ENCODE measurements at places on chromosomes 13 and 19.

- no peak for DNase-seq
Observed at GRCh38 chr19:55319785-55320184, 5.4 kb downstream of the TMEM150B start.

DNA sequence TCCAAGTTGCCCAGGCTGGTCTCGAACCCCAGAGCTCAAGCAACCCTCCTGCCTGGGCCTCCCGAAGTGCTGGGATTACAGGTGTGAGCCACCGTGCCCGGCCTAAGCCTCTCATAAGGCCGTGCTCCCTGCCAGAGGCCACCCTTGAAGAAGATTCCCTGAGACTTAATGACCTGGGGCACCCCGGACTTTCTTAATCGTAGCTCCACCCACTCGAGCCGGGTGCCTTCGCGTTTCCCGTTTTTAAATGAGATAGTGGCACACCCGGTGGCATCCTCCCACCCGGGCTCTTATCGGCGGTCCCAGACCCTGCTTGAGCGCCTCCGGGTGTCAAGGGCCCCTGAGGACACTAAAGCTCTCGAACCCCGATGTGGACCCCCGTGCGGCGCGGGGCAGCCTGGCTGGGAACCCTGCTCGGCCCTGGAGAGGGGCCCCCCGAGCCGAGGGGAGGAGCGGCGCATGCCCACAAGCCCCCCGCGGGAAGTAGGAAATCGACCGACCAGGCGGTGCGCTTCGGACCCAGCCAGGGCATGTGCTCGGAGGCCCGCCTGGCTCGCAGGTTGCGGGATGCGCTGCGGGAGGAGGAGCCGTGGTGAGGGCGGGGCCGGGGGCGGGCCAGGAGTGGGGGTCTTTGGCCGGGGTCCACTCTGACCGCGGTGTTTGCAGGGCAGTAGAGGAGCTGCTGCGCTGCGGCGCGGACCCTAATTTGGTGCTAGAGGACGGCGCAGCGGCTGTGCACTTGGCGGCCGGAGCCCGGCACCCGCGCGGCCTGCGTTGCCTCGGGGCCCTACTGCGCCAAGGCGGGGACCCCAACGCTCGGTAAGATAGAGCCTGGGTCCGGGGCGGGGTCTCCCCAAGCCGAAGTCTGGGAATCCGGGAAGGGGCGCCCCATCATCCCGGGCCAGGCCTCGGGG, at the start of gene ANKLE1:
TSS of gene ANKLE1 (plus strand) at position 511 of the 914 bp plus-strand sequence. CDS start at position 531, 20 bp downstream.
- DNase-seq = no peak

- DNase-seq = no peak
Observed at GRCh38 chr13:75581874-75582640, 32.5 kb downstream of the UCHL3 start.

- no peak for DNase-seq
Observed at GRCh38 chr19:8306235-8307054, 1.7 kb downstream of the CD320 start.

DNA sequence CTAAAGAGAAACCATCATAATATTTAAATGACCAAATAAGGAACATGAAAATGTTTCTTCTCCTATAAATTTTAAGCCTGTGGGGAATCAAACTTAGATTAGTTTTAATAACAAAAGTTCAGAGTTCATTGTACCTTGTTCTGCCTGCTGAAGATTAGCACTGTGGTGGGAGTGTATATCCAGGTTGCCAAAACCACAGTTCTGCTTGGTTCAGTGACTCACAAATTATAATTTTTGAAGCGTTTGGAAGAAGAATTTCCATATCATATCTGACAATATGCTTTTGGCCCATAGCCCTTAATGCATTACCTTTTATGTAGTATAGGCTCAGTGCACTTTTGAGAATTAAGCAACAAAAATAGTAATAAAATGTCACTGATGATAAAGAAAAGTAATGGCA, 545.2 kb downstream of the GPC6 start:
- no peak for DNase-seq

DNA sequence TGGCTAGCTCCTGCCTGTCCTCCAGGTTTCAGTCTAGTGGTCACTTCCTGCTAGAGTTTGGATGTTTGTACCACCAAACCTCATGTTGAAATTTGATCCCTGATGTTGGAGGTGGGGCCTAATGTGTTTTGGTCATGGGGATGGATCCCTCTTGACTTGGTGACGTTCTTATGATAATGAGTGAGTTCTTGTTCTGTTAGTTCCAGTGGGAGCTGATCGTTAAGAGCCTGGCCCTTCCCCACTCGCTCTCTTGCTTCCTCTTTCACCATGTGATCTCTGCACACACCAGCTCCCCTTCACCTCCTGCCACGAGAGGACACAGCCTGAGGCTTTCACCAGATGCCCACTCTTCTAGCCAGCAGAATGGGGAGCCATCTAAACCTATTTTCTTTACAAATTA, 86.8 kb upstream of the SCEL start:
- no peak for DNase-seq

GRCh38 chr13:100608906-100609305, 20.3 kb upstream of the GGACT start:
- no peak for DNase-seq

- no peak for DNase-seq
Observed at GRCh38 chr13:92150606-92151005, 752.2 kb downstream of the GPC5 start.

DNA sequence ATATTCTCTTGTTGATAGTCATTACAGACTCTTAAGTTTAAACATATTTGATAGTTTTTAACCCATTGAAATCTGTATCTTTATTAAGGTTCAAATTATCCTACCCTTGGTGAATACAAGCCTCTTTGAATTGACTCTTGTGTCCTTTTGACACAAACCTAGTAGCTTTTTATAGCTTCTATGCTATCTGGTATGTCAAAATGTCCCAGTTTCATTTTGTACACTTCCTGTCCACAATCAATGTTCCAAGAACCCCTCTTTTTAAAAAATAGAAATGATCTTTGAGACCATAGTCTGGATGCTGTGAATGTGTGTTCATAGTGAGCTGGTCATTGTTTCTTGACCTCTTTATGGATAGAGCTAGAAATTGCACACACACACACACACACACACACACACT, 39.2 kb upstream of the FGF14 start:
- DNase-seq = no peak

DNA sequence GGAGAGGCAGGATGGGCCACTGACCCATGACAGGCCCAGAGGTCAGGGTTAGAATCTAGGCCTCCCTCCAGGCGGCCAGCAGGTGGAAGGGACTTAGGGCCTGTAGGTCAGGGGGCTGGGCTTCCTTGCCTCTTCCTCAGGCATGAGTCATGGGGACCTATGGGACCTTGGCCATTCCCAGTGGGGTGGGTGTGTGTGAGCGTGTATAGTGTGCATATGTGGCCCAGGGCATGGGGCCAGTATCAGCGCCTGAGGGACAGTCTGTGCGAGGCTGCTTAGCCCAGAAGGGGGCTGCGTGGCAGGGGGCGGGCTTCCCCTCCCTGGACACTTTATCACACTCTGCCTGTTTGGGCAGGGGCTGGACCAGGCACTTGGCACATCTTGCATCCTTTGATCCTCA, 13.3 kb downstream of the KCTD15 start:
- no peak for DNase-seq

GRCh38 chr13:110872034-110872767, 42.7 kb downstream of the ANKRD10 start:
- no peak for DNase-seq

DNA sequence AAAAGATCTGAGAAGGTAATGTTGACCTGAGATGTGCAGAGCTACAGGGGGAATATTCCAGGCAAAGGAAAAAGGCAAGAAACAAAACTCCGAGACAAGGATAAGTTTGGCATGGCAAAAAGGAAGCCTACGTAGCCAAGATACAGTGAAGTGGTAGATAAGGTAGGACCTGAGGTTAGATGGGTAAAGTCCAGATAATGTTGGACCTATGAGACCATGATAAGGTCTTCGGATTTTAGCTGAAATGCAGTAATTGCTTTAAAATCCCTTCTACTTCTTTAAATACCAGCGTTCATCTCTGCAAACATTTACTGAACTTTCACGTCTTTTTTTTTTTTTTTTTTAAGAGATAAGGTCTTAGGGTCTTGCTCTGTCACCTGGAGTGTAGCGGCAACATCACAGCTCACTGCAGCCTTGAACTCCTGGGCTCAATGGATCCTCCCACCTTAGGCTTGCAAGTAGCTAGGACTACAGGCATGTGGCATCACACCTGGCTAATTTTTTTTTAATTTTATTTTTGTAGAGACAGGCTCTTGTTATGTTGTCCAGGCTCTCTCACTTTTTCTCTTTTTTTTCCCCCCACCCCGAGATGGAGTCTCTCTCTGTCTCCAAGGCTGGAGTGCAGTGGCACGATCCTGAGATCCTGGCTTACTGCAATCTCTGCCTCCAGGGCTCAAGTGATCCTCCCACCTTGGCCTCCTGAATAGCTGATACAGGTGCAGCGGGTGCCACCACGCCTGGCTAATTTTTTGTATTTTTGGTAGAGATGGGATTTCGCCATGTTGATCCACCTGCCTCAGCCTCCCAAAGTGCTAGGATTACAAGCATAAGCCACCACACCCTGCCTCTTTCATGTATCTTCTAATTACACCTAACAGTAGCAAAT, 4.2 kb upstream of the WBP4 start:
- DNase-seq = no peak

DNA sequence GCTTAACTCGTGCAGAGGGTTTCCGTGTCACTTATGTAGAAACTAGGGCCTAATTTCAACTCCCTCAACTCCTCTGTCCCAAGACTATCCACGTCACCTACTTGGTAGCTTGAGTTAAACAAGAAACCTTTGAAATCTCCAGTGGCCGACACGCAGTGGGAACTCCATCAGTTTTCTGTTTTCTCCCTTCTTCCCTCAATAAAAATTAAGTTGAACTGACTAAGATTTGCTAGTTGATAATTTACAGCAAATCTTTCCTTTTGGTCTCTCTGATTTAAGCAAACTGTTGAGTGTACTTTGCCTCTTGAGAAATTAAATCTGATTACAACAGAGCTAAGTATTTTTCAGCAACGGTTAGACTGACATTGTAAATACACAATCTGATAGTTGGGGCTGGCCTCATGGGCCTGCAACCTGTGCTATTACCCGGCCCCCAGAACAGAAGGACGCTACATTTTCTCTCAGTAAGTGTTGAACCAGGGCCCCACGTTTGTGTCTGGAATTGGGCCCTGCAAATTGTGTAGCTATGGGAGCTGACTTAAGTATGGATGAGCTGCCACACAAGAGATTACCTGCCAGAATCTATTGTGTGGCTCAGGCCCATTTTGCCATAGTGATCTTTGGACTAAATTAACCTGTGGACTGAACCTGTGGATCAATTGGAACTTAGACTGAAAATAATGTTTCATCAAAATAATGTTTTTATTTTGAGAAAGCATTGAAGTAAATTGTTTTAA, 708 bp upstream of the ESD start:
- no peak for DNase-seq

- no peak for DNase-seq
Observed at GRCh38 chr19:41415154-41415571, 12.0 kb downstream of the B3GNT8 start.

GRCh38 chr13:67464154-67464553, 234.0 kb upstream of the PCDH9 start:
- no peak for DNase-seq

DNA sequence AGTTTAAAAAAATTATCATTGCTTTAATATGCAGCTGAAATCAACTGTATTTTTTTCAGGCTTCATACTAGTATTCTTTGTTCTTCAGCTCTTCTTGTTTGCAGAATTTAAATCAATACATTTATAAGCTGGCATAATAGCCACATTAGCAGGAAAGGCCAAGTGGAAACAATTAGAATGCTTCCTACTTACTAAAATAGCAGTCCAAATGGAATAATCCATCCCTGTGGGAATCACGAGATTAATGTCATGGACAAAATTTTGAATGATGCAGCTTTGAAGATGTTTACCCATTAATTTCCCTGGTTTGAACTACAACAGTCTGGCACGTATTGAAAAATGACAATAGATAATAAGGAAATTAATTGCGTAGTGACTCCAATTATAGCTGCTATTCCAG, 2650.8 kb downstream of the PCDH9 start:
- DNase-seq = no peak

GRCh38 chr13:110916301-110917142, 1.7 kb upstream of the ANKRD10 start:
- no peak for DNase-seq

DNA sequence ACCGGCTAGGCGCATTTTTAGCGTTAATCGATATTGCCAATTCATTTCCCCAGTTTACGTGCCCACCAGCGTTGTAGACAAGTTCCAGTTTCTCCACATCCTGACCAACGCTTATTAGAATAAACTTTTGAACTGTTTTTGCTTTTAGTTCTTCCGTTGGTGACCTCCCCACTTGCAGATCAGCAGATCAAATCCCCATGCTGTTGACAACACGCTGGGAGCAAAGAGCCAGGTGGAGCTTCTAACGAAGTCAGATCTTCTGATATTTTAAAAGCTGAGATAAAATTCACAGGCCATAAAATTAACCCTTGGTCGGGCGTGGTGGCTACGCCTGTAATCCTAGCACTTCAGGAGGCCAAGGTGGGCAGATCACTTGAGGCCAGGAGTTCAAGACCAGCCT, 21.2 kb downstream of the RCN3 start:
- DNase-seq = no peak

- no peak for DNase-seq
Observed at GRCh38 chr13:76029706-76030105, 393.6 kb downstream of the LMO7 start.

- DNase-seq = no peak
Observed at GRCh38 chr19:34555447-34555846, 73.9 kb downstream of the WTIP start.

- no peak for DNase-seq
Observed at GRCh38 chr19:37947778-37948177, 40.8 kb downstream of the SIPA1L3 start.

GRCh38 chr13:40480012-40480914, 186.2 kb downstream of the FOXO1 start:
- DNase-seq = no peak

GRCh38 chr13:43835701-43836100, 43.8 kb downstream of the CCDC122 start:
- no peak for DNase-seq

Data from NCI-H1417 treated with DMSO at 0.1 percent for 48 hours (cell line).